ENCODE measurements at places on chromosomes 3 and 15.

GRCh38 chr3:12947504-12948369, 106.4 kb upstream of the RPL32 start:
- DNase-seq, result no peak

- no peak for DNase-seq
Observed at GRCh38 chr3:16471897-16472296, 41.6 kb downstream of the RFTN1 start.

- no peak for DNase-seq
Observed at GRCh38 chr15:69679623-69680228, 227.1 kb downstream of the RPLP1 start.

- DNase-seq, result no peak
Observed at GRCh38 chr3:39135170-39135805, 18.1 kb downstream of the CSRNP1 start.

GRCh38 chr3:143771258-143771657, 77.0 kb downstream of the SLC9A9 start:
- no peak for DNase-seq

- no peak for DNase-seq
Observed at GRCh38 chr15:93496888-93497287, 407.9 kb upstream of the RGMA start.

DNA sequence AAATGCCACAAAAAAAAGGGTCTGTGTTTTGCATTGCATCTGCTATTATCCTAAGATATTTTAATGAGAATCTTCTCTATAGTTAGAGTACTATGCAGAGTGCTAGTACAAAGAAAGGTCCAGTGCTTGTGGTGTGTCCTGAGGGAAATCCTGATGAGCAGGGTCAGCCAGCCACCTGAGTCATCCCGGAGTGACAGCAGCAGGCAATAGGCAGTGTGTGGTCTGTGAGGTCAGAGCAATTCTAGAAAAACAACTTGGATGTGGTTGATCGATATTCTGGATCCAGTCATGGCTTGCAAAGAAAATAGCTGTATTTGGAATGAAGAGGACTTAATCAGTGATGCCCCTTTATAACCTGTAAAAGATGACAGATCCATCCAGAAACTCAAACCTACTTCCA, 119.2 kb downstream of the CTNNB1 start:
- no peak for DNase-seq

DNA sequence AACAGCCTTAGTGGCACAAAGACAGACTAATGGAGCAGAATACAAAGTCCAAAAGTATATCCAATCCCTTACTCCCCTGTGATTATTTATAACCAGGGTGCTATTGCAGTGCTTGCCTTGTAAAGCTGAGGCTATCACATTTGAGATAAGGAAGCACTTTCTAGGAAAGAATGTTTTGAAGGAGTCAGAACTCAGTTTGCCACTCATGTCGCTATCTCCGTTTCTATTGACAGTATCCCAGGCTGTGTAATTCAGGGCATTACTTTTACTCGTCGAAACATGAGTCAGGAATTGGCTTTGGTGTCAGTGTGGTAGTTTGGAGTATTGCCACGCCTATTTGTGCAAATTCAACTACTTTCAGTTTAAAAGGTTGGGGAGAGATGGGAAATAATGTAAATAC, 78.4 kb downstream of the FBXL2 start:
- DNase-seq, result no peak

DNA sequence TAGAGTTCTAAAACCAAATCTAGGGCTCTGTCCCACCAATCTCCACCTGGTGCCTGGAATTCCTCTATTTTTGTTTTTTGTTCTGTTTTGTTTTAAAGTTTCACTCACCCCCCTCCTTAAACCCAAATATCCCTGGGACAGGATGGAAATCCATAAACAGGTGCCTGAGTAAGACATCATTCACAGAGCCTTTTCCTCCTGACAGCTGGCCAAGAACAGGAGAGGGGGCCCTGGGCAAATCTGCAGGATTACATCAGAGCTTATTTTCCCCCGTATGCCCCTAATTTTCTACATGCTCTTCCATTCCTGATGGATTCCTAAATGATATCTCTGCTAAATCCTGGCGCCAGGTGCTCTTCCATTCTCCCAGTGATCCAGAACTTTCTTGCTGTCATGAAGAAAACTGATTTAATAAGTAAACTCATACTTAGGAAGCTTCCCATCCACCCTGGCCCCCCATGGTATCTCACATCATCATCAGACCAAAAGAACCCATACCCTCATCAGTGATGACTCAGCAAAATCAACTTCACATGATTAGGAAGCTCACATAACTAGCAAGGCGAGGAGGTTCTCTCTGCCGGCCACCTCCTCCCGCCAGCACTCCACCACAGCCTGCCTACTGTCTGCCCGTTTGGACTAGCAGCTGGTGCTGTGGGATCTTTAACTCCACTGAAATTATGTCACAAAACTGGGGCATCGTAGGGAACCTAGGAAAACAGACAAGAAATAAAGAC, 61.0 kb downstream of the LIPC start:
- DNase-seq, result no peak

DNA sequence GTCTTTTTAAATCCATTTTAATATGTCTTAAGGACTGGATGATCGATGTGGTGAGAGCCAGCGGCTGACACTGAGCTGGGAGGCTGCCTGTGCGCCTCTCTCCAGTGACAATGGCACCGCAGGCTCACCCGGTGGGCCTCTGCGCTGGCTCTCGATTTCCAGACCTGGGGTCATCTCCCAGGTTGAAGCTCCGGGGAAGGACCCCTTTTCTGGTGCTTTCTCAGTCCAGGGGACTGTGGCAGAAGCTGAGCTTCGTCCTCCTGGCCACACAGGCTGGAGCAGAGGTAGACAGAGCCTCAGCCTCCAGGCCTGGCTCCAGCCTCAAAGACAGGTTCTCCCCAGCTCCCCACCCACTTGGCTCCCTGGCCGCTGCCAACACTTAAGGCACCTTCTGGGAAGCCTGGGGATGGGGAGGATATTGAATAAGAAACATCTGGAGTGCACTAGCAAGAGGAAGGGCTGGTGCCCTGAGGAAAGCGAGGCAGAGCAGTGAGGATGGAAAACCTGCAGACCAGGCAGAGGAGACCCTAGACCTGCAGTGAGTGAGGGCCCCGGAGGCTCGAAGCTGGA, 154.2 kb upstream of the SMAD3 start:
- no peak for DNase-seq

GRCh38 chr3:162096874-162097273, 600.3 kb downstream of the OTOL1 start:
- DNase-seq, result no peak

DNA sequence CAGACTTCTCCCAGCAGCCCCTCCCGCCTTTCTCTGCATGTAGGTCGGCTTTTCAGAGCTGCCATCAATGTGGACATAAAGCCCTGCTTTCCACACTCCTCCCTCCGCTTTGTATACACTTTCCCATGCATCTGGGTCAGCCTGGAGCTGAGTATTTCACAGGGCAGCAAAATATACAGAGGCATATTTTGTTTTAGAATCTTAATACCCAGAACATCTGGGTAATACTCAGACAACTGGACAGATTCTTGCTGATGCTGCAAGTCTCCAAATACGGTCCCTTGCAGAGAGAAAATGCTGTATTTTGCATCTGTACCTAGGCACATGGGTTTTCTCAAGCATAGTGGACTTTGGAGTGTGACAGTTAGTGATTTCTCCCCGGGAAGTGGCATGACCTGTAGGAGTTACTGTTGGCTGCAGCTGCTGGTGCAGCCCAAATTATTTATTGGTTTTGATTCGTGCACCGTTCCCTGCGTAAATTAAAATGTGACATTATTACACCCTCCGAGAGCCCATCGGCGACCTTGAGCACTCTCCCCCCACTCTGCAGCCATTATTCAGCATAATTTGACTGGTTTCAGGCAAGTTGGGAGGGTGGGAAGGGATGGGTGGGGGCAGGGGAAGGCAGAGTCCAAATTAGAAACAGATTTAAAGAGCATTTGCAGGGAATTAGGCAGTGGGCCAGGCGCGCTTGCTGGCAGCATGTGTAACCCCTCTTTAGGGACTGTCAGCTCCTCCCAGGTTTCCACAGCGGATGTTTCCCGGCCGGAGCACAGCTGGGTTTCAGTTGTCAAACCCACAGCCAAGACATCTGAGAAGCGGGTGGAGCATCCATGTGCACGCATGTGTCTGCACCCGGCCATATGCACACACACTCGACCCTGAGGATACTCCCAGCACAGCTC, 100.8 kb downstream of the CPN2 start:
- no peak for DNase-seq

DNA sequence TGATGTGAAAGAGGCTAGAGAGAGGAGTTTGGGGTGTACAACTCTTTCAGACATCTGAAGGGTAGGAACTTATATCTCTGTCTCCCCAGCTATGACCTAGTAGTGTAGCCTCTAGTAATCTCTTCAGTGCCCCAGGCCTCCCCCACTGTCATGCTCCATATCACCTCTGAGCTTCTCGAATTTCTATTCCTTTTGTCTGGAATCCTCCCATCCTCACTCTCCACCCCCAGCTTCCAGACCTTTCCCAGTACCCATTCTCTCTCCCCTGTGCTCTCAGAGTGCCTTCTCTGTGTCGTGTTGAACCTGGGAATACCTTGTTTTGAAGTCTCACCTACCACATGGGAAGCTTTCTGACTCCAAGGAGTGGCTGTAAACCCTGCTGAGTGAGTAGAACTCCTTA, 3.6 kb upstream of the RBPMS2 start:
- no peak for DNase-seq

GRCh38 chr3:56477646-56478045, 9.4 kb upstream of the ERC2 start:
- no peak for DNase-seq

GRCh38 chr3:130900959-130901358, 7.1 kb downstream of the ATP2C1 start:
- DNase-seq, result no peak

DNA sequence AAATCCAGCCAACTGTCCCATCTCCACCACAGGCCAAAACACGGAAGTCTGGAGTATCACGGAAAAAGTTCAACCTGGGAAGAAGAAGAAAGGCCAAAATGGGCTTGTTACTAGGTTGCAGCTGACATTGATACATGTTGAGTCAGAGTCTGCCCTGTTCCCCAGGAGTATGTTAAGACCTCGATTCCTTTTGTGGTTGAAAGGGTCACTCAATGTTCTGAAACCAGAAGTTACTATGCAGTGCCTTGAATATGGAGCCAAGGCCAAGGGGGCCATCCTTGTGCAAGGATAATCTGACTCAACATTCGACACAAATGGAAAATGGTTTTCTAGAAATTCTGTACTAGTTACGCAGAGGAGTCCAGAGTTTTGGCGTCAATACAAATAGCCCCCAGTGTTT, 104.2 kb downstream of the DGKG start:
- no peak for DNase-seq

DNA sequence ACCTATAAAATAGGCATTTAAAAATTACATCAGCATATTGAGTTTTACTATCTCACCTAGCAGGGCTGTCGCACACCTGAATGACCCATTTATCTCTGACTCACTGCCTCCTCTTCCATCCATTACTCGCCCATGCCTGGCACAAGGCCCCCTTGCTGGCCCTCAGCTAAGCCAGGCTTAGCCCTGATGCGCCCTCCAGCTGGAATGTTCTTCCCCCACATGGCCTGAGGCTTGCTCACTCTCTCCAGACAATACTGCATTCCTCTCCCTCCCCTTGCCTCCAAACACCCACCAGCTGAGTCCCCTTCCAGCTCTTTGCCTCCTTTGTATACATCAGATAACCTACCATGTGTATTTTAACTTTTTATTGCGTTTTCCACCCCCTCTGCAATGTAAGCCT, 7.2 kb downstream of the SH3BP5 start:
- DNase-seq, result no peak

- no peak for DNase-seq
Observed at GRCh38 chr3:127226457-127226856, 33.5 kb downstream of the PRR23E start.

DNA sequence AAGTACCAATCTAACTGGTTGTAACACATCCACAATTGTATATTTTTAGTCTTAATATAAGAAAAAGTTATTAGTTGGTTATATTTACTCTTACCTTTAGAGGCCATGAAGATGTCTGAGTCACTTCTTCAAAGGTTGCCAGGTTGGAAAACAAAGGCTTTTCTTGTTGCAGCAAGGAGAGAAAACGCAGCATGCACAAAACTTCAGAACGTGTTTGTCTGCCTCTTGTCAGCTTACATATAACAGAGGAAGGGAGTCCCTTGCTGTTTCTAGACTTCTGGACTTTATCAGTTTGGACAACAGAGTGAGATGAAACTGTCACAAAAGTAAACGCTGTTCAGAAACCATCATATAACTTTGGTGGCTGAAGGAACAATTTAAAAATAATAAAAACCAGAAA, at the start of gene PLSCR5:
PLSCR5 (minus strand) TSS at position 241 of the 400 bp plus-strand sequence; CDS start at position 107, 134 bp downstream.
- no peak for DNase-seq

DNA sequence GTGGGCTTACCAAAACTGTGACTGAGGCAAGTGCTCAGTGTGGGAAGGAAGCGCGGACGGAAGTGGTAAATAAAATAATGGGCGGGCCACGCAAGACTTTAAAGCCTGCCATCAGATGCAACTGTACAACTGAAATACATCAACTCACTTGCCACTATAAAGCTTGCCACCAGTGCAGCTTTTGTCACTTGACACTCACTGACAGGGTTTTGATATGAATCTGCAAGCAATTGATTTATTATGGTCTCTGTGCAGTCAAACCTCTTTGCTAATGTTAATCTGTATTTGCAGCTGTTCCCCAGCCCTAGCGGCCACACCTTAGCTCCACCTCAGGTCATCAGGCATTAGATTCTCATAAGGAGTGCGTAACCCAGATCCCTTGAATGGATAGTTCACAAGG, 2.3 kb upstream of the GFM1 start:
- DNase-seq, result no peak

All from T-cell (primary cell).